ENCODE measurements at places on chromosomes 16 and 17.

GRCh38 chr16:78939597-78939996 lies 660.9 kb downstream of the MAF start:
- no peak for DNase-seq

DNA sequence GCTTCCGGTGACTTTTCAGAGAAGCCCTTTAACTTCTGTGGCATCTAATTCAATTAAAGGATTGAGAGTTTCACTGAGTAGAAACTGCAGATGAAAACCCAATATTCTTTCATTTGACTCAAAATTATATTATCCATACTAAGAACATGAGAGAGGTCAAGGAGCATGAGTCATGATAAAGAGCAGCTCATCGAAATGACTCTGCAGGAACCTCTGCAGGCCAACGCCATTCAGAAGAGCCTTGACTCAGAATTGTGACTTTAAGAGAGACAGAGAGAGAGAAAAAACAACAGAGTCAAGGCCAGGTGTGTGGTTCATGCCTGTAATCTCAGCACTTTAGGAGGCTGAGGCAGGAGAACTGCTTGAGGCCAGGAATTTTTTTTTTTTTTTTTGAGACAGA lies 417.2 kb upstream of the XYLT1 start:
- no peak for DNase-seq

GRCh38 chr17:78154903-78155811 lies 9.0 kb downstream of the C17orf99 start:
- no peak for DNase-seq

DNA sequence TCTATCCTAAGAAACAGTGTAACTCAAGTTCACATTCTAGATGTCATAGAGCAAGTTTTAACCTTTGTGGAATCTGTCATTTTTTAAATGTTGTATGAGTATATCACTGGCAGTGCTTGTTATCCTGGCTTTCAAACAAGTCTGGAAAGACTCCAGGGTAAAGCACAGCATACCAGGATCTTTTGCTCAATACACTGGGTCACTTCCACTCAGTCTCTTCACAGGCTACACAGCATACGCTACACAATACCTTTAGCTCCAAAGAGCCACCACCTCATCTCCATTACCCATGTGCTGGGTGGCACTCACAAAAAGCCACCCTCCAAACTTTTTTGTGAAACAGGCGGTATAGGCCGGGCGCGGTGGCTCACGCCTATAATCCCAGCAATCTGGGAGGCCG lies 69.5 kb downstream of the PARN start:
- DNase-seq: no peak

GRCh38 chr17:55451203-55451641 lies 29.6 kb upstream of the MMD start:
- DNase-seq: no peak

DNA sequence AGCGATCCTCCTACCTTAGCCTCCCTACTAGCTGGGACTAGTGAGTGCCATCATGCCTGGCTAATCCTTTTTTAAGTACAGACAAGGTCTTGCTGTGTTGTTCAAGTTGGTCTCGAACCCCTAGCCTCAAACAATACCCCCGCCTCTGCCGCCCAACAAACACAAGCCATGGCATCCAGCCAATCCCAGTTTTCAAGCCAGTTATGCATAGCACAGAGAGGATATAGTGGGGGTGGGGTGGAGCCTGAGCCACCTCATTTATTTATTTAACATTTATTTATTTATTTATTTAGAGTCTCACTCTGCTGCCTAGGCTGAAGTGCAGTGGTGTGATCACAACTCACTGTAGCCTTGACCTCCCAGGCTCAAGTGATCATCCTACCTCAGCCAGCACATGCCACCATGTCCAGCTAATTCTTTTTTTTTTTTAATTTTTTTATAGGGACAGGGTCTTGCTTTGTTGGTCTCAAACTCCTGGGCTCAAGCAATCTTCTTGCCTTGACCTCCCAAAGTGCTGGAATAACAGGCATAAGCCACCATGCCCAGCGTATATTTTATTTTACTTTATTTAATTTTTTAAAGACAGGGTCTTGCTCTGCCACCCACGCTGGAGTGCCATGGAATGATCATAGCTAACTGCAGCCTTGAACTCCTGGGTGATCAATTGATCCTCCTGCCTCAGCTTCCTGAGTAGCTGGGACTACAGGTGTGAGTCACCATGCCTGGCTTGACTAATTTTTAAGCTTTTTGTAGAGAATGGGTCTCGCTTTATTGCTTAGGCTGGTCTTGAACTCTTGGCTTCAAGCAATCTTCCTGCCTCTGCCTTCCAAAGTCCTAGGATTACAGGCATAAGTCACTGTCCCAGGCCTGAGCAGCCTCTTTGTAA lies 26.2 kb upstream of the KLHL11 start:
- DNase-seq: no peak

GRCh38 chr17:77439189-77440018 lies 298.6 kb downstream of the SEC14L1 start:
- DNase-seq: no peak

- DNase-seq: no peak
Observed at GRCh38 chr16:88534638-88535190, 35.5 kb upstream of the ZC3H18 start.

DNA sequence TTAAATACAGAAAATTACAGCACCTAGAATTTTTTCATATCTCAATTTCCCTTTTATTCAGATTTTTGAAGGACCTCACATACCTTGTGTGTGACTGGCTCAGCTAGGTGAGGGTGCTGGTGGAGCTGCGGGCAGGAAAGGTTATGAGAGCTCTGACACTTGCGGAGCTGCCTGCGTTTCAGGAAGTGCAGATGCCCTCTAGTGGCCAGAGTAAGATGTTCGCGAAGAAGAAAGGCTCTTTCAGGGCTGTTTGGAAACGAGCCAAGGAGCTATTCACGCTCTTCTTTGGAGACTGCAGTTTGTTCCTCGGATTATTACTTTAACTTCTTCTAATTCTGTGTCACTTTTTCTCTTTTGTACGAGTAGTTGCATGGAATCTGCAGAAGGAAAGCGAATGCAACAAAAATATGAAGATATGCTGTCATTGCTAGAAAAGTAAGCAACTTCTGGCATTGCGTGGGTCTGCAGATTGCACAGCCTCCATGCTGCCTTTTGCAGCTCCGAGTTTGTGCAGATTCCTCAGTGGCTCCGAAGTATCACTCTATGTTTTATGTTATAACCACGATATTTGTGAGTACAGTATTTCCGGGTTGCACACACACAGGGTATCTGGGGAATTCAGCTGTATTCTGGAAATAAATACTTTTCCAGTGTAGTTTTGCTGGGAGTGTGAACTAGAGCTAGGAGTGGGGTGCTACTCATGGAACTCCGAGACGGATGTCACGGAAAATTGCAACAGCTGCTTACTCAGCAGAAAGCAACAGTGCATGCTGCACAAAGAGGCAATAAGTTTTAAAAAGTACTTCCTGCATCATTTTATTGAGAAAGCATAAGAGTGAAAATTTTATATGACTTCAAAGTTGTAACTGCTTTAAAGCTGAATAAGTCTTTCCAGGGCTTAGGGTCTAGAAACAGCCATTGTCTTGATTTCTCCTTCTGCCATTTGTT lies 46.3 kb downstream of the DNAH9 start:
- DNase-seq: no peak

- DNase-seq: no peak
Observed at GRCh38 chr16:17345043-17345442, 125.7 kb downstream of the XYLT1 start.

- no peak for DNase-seq
Observed at GRCh38 chr16:495127-495748, 32.3 kb upstream of the CAPN15 start.

DNA sequence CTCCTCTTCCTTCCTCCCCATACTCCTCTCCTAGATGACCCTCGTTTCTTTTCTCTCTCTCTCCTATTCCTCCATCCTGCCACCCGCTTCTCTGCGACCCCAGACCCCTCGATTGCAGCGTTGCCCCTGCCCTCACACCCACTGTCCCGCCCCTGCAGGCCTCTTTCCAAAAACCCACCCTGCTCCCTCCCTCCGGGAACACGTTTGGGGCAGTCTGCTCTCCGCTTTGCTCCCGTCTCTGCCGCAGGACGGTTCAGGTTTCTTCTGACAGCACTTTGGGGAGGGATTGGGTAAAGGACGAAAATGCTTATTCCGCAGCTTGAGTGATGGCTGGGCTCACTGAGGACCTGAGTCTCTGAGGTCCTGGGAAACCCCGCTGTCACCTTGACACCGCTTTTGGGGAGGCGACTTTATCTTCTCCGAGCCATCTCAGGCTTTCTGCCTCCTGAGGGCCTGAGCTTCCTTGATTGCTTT lies 690 bp downstream of the NDE1 start:
- DNase-seq: no peak

GRCh38 chr16:75658175-75658574 lies 10.6 kb downstream of the TERF2IP start:
- DNase-seq: no peak

DNA sequence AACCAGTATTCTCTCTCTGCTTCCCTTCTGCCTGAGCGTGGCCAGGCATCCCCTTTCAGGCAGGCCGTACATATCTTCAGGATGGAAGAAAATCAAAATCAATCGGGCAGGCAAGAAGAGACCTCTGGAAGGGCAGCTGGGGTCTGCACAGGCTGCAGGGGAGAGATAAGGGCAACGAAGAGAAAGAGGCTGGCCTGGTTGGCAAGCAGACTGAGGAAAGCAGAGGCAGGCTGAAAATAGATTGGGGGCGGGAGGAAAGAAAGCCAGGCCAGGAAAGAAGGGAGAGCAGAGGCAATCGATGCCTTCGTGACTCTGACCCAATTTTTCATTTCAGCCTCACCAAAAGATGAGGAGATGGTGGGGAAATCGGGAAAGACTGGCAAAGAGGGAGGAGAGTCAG lies 18.1 kb downstream of the PIPOX start:
- no peak for DNase-seq

GRCh38 chr16:47644166-47644565 lies 183.0 kb downstream of the PHKB start:
- no peak for DNase-seq

DNA sequence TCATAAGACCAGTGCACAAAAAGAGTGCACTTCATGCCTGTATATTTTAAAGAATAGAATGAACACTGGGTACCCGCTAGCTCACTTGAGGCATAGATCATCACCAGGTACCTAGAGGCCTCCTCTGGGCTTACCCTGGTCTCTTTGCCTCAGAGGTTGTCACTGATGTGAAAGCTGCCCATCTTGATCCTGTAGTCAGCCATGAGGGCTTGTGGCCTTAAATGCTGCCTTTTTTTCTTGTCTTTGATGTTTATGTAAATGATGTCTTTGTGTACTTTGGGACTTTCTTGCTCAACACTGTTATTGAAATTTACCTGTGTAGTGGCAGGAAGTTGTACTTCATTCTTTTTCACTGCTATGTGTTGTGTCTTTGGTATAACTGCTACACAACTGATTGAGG lies 26.8 kb upstream of the SLC5A10 start:
- no peak for DNase-seq

GRCh38 chr17:31492880-31493655 lies 101.6 kb downstream of the RAB11FIP4 start:
- peak; percentile 61 for DNase-seq

GRCh38 chr17:61188081-61188480 lies 211.6 kb upstream of the TBX2 start:
- no peak for DNase-seq

DNA sequence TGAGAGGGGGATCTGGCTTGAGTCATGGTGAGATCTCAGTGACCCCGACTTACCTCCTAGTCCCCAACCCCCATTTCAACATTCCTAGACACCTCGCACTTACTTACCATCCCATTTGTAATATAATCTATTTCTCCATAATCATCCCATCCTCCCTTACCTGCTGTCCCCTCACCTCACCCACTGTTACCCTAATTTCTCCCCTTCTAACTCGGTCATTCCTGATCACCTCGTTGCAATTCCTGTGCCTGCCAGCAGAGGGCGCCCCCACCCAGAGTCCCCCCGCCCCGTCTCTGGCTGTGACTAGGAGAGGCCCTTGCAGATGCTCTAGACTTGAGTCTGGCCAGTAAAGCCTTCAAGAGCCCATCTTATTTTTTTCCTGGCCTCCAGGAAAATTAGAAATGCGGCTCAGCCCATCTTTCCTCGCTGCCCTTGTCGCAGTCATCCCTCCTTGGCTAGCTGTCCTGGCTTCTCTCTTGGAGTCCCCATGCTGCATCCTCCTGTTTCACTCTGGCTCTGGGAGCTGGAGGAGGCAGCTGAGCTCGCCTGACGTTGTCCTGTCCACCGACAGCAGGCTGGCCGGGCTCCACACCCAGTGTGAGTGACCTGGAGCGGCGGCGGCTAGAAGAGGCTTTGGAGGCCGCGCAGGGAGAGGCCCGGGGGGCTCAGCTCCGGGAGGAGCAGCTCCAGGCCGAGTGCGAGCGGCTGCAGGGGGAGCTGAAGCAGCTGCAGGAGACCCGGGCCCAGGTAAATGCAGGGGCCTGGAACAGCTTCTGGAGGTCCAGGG lies 5.0 kb downstream of the TBKBP1 start:
- DNase-seq: peak; percentile 74

- no peak for DNase-seq
Observed at GRCh38 chr16:75070012-75070841, 46.4 kb downstream of the LDHD start.

DNA sequence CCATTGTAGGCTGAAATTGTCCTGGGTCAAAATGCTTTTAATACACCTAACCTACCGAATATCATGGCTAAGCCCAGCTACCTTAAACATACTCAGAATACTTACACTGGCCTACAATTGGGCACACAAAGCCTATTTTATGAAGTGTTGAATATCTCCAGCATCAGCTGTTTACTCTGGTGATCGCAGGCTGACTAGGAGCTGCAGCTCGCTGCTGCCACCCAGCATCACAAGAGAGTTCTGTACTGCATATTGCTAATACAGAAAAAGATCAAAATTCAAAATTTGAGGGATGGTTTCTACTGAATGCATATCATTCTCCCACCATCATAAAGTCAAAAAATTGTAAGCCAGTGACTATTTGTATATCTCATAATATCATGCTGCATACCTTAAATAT lies 55.3 kb downstream of the ULK2 start:
- no peak for DNase-seq

GRCh38 chr17:82978765-82979349 lies 100.6 kb upstream of the METRNL start:
- no peak for DNase-seq

GRCh38 chr16:66116163-66117002 lies 250.1 kb upstream of the CDH5 start:
- DNase-seq: no peak

Measured in activated naive CD8-positive, alpha-beta T cell treated with anti-CD3 and anti-CD28 coated beads, Interleukin-2, amount 50 U/mL, for 16 hours (primary cell).